T1000 (cell line): ENCODE measurements at places on chromosomes 5 and 9.

GRCh38 chr5:1886846-1887587 lies 4.3 kb upstream of the IRX4 start:
- no peak for DNase-seq

GRCh38 chr9:137611623-137612609 lies 6.4 kb downstream of the ARRDC1 start:
- DNase-seq: peak; percentile 70

- DNase-seq: peak; percentile 17
These were observed 260.3 kb upstream of the KLF4 start for GRCh38 chr9:107749787-107750444.

- no peak for DNase-seq
These were observed 142.0 kb downstream of the NSG2 start for GRCh38 chr5:174187481-174187880.

GRCh38 chr5:96648023-96648422 lies 14.2 kb upstream of the CAST start:
- DNase-seq: no peak

- DNase-seq: no peak
These were observed 132.7 kb downstream of the SLC12A2 start for GRCh38 chr5:128216285-128216684.
